Mesenchymal stem cell (in vitro differentiated cells and primary cell): ENCODE measurements at places on chromosomes 1 and 21.

GRCh38 chr1:186967656-186968394 is 139.1 kb downstream of the PLA2G4A start:
- DNase-seq = peak; percentile 45

- no peak for DNase-seq
These were observed 75.4 kb upstream of the C1orf105 start for GRCh38 chr1:172345077-172345476.

- DNase-seq = no peak
These were observed 163.7 kb upstream of the EDN2 start for GRCh38 chr1:41648230-41648629.

DNA sequence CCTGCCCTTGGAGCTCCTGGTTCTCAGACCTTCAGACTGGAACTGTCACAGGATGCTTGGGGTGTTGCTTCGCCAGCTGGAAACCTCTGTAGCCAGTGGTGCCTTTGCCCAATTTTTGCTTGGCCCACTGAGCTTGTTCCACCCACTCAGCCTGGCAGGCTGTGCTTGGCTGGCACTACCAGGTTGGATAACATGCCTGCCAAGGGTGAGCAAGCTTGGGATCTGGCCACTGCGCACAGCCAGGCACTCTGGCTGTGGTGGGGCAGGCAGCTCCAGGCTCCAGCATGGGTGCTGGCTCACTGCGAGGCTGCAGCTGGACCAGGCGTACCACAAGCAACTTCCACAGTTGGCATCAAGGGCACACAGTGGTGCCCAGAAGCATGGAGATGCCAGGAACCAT is 967.8 kb upstream of the NCAM2 start:
- DNase-seq = no peak

GRCh38 chr1:116123837-116124533 is 12.8 kb downstream of the MAB21L3 start:
- DNase-seq = no peak

DNA sequence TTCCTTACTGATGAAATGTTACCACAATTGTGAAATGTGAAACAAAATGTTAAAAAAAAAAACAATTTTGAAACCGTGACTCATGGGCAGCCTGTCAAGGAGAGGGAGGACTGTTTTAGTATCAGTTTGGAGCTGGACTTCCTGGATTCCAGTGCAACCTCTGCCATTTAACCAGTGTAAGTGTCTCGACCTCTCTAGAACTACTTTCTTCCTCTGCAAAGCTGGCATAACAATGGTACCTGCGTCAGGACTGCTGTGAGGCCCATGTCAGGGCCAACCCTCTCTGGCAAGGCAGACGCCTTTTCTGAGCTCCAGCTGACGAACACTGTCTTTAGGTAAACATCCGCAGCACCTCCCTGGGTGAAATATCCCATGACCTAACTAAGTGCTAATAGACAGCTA is 20.9 kb downstream of the URB1 start:
- DNase-seq = peak; percentile 61

DNA sequence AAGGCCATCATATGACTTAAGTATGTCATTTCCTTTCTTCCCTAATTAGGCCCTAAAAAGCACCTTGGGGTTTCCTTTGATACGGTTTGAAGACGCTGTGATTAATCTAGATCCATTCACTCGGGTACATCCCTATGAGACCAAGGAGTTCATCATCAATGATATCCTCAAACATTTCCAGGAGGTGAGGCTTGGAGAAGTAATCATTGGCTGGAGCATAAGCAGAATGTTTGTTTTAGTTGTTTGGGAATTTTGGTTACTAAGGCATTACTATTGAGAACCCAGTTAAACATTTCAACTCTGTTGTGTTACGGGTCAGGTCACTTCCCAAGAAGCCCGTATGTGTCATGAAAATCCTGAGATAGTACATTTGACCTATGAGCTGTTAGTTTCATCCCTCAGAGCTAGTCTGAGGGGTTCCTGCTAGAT is 185.2 kb downstream of the VPS13D start:
- peak; percentile 55 for DNase-seq

DNA sequence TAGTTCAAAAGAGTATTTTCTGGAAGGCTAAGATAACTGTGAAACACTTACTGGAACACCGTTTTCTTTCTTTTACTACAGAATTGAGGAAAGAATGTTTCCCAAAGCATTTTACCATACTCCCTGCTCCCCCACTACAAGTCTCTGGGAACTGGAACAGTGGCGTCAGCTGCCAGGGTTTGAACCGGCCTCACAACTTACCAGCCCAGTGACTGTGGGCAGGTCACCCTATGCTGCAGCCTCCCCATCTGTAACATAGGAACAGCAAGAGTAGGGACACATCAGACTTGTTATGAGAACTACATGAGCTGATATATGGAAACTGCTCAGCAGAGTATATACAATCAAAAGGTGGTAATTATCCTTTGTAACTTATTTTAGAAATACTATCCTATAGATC is 91.5 kb downstream of the PTPN14 start:
- no peak for DNase-seq

- no peak for DNase-seq
These were observed 31.6 kb upstream of the CAMSAP2 start for GRCh38 chr1:200707116-200707515.

GRCh38 chr1:39653546-39654031 is 14.1 kb upstream of the HEYL start:
- peak; percentile 80 for DNase-seq

- no peak for DNase-seq
These were observed 120.4 kb upstream of the PTGFR start for GRCh38 chr1:78370356-78370755.
